Posterior vena cava (tissue), 2 donors: ENCODE measurements at places on chromosomes 4 and X.

GRCh38 chr4:100738196-100739165 lies 220.7 kb upstream of the EMCN start:
- DNase-seq = no peak

GRCh38 chr4:107125496-107125895 lies 89.4 kb upstream of the DKK2 start:
- DNase-seq = no peak

GRCh38 chr4:132332932-132333723 lies 816.0 kb upstream of the PCDH10 start:
- no peak for DNase-seq

GRCh38 chr4:116638592-116638991 lies 446.8 kb downstream of the TRAM1L1 start:
- DNase-seq = no peak

DNA sequence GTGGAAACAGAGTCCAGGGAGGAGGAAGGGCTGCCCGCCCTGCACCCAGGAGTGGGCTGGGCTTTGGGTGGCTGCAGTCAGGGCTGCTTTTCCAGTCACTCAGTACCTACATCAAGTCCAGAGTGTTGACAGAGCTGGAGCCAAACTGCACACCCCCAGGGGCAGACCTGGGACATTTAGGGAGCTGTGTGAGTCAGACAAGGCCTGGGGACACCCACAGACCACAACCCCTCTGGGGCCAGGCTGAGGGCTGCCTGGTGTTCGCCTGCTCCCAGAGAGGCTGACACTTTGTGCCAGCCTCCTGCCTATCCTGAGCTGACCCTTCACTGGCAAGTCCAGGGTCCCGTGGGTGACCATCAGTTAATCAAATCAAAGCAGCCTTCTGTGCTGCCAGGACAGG lies 240.0 kb downstream of the BCOR start:
- DNase-seq = peak; percentile 62

- no peak for DNase-seq
Observed at GRCh38 chr4:107027379-107027778, 8.7 kb downstream of the DKK2 start.
